Activated CD4-positive, alpha-beta memory T cell treated with anti-CD3 and anti-CD28 coated beads, Interleukin-2, amount 10 ng/mL, durations not matched to agents 7 days and 5 days (primary cell): ENCODE measurements at places on chromosomes 12 and 14.

DNA sequence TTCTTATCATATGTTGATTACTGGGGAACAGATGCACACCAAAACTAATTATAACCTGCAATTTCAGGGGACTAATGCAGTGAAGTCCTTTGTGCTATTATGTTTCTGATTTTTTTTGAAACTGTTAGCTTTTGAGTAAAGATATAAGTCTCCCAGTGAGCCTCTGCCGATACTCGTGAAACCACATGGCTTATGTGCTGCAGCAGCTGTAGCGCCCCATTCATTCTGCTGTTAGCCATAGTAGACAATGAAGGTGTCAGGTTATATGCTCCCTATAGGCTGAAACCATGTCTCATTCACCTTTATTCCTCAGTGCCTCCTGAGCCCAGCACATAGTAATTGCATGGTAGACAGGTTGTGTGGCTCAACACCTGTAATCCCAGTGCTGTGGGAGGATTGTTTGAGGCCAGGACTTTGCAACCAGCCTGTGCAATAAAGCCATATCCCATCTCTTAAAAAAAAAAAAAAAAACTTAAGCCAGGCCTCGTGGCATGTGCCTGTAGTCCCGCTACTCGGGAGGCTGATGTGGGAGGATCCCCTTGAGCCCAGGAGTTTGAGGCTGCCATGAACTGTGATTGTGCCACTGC is 25.0 kb downstream of the GOLGA5 start:
- no peak overlapping the region for H3K4me3 ChIP-seq
- peaks cover 58% of the 10 kb centered on the region for H3K36me3 ChIP-seq
- H3K4me1 ChIP-seq: no peaks in the 10 kb centered on the region

DNA sequence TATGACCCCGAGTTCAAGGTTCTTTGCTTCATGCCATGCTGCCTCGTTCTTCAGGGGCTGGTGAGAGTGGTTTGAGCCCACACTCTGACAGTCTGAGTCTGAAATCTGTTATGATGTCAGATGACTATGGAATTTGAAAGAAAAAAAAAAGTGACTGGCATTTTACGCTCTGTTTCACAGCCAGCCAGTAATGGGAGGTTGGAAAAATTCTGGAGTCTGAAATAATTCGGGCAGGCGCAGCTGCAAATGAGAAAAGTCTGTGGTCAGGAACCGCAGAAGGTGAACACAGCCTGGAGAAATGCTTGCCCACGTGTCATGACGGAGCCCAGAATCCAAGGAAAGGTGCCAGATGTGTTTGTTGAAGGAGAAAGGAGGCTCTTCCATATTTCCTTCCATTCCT is 269.8 kb upstream of the PWP1 start:
- H3K27me3 ChIP-seq: no peaks in the 10 kb centered on the region
- H3K4me1 ChIP-seq: no peaks in the 10 kb centered on the region
- H3K36me3 ChIP-seq: no peaks in the 10 kb centered on the region
- no peak for DNase-seq

- peaks cover 6% of the 10 kb centered on the region for H3K4me1 ChIP-seq
- H3K36me3 ChIP-seq: peaks cover 18% of the 10 kb centered on the region
- no peak overlapping the region for H3K4me3 ChIP-seq
Observed at GRCh38 chr14:77682158-77682553, 25.7 kb downstream of the ALKBH1 start.

GRCh38 chr12:46675736-46676135 is 150.1 kb downstream of the SLC38A4 start:
- H3K27ac ChIP-seq: no peak overlapping the region
- H3K4me1 ChIP-seq: peaks cover 6% of the 10 kb centered on the region
- no peak overlapping the region for H3K4me3 ChIP-seq
- H3K27me3 ChIP-seq: peaks cover 2% of the 10 kb centered on the region
- DNase-seq: no peak
- no peaks in the 10 kb centered on the region for H3K36me3 ChIP-seq

DNA sequence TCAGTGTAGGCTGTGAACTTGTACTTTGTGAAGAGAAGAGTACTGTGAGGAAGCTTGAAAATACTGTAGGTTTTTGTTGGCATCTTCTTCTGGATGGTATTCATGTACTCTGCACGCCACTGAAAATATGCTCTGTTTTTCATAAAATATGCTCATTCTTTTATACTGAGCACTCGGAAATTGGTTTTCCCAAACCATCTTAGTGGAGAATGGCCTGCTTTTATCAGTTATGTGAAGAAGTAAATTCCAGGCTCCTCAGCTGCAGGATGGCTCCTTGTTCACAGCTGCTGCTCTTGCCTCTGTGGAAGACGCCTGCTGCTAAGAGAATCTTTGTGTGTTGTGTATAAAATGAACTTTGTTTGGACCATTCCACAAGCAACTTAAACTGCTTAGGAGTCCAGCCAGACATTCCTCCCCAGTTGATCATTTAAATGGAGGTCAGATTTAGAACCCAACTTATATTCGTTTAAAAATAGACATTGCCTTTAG is 443.5 kb upstream of the RGS6 start:
- H3K4me1 ChIP-seq: peaks cover 11% of the 10 kb centered on the region
- DNase-seq: no peak
- H3K4me3 ChIP-seq: no peak overlapping the region
- peaks cover 25% of the 10 kb centered on the region for H3K36me3 ChIP-seq
- H3K27ac ChIP-seq: no peak overlapping the region

DNA sequence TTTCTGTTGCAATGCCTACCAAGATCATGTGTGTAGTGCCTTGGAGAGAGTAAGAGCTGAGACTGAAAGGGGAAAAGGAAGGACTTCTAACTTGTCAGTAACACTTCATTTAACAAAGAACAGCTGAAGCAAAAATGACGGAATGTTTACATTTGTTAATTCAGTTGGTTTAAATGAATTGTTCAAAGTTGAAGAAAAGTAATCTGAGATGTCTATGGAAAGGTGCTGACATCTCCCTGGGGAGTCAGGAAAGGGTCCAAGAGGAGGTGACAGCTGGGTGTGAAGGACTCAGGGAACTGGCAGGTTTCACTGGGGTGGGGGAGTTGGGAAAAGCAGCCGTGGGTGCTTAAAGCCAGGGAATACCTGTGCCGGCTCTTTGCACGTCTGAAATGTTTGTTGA is 7.9 kb downstream of the TMEM63C start:
- peaks cover 3% of the 10 kb centered on the region for H3K4me1 ChIP-seq
- H3K36me3 ChIP-seq: no peaks in the 10 kb centered on the region
- no peak for DNase-seq
- H3K27me3 ChIP-seq: peaks cover 13% of the 10 kb centered on the region
- H3K4me3 ChIP-seq: no peak overlapping the region

- H3K4me1 ChIP-seq: peaks cover 14% of the 10 kb centered on the region
- H3K4me3 ChIP-seq: no peak overlapping the region
- H3K27ac ChIP-seq: no peak overlapping the region
- DNase-seq: no peak
- H3K27me3 ChIP-seq: no peaks in the 10 kb centered on the region
Observed at GRCh38 chr12:69484428-69484827, 14.2 kb downstream of the FRS2 start.

- H3K4me1 ChIP-seq: peaks cover 64% of the 10 kb centered on the region
- DNase-seq: no peak
- peak overlapping the region; percentile 48 for H3K27ac ChIP-seq
- no peak overlapping the region for H3K4me3 ChIP-seq
- H3K27me3 ChIP-seq: no peaks in the 10 kb centered on the region
Observed at GRCh38 chr14:65095633-65096205, 6.6 kb downstream of the MAX start.

DNA sequence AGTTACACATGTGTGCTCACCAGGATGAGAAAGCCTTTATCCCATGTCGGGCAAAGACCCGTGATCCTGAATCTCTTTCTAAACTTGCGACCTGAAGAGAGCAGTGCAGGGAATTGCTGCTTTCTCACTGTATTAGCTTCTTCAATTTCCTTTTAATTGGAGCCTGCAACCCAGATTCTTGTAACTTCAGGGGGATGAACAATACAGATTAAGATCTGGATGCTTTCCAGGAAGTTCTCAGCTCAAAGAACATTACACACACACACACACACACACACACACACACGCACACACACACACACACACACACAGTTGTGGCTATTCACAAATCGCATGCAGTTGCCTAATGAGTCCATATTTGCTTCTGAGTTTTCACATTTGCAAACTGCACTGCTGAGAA is 268.3 kb downstream of the NPAS3 start:
- no peaks in the 10 kb centered on the region for H3K36me3 ChIP-seq
- H3K27me3 ChIP-seq: no peaks in the 10 kb centered on the region
- DNase-seq: no peak

GRCh38 chr14:48963231-48963790 is 622.9 kb downstream of the RPS29 start:
- no peaks in the 10 kb centered on the region for H3K36me3 ChIP-seq
- no peaks in the 10 kb centered on the region for H3K27me3 ChIP-seq
- H3K4me3 ChIP-seq: no peak overlapping the region
- H3K4me1 ChIP-seq: no peaks in the 10 kb centered on the region
- DNase-seq: no peak

- DNase-seq: no peak
- no peak overlapping the region for H3K27ac ChIP-seq
- no peaks in the 10 kb centered on the region for H3K4me1 ChIP-seq
- H3K4me3 ChIP-seq: no peak overlapping the region
Observed at GRCh38 chr12:1828856-1829255, 8.5 kb downstream of the LRTM2 start.

GRCh38 chr14:47872588-47872987 is 197.2 kb upstream of the MDGA2 start:
- DNase-seq: no peak
- no peaks in the 10 kb centered on the region for H3K27me3 ChIP-seq
- no peak overlapping the region for H3K27ac ChIP-seq
- H3K36me3 ChIP-seq: no peaks in the 10 kb centered on the region
- no peak overlapping the region for H3K4me3 ChIP-seq
- no peaks in the 10 kb centered on the region for H3K4me1 ChIP-seq

GRCh38 chr14:97298736-97299135 is 501.6 kb downstream of the VRK1 start:
- no peaks in the 10 kb centered on the region for H3K36me3 ChIP-seq
- H3K27ac ChIP-seq: no peak overlapping the region
- peaks cover 19% of the 10 kb centered on the region for H3K4me1 ChIP-seq

DNA sequence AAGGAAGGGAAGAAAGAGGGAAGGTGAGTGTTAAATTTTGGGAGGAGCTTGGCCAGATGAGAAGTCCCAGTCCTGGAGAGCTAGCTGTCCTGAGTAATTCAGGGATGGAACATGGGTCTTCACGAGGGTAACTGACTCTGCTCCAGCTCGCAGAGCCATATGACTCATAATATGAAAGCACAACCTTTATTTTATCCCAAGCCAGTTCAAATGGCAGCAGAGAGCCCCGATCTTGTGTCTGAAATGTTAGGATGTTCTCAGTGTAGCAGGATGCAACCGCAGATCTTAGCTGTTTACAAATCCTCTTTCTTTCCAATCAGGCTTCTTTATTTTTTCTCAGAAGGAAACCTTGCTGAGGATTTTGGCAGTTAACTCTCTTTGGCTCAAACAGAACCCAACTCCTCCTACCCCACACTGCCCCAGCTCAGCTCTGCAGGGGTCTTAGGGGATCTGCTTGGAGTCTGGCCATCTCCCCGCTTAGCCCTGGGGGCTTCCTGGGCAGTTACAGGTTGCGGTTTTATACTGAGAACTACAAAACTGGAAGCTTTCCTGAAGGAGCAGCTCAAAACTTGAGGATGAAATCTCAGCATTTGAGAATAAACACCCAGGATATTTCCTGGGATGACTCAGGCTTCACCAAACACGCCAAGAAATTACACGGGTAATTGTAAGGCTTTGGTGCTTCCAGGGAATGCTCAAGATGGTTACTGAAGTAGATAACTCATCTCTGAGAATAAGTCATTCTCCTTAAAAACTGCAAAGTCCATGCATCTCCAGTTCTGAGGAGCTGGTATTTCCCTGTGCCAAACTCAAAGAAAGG is 92.5 kb downstream of the VCPKMT start:
- peaks cover 30% of the 10 kb centered on the region for H3K4me1 ChIP-seq
- no peak for DNase-seq
- no peak overlapping the region for H3K27ac ChIP-seq
- H3K27me3 ChIP-seq: no peaks in the 10 kb centered on the region
- no peak overlapping the region for H3K4me3 ChIP-seq

DNA sequence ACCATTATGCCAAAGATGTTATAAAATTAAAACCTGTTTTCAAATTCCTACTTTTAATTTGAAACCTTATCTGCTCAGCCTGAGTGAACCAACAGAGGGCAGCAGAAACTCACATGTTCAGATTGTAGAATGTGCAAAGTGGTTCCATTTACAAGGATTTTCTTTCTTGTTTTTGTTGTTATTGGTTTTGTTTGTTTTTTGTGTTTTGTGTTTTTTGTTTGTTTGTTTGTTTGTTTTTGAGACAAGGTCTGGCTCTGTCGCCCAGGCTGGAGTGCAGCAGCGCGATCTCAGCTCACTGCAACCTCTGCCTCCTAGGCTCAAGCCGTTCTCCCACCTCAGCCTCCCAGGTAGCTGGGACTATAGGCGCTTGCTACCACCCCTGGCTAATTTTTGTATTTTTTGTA is 22.8 kb upstream of the GARIN2 start:
- no peak overlapping the region for H3K27ac ChIP-seq
- peak; percentile 28 for DNase-seq
- H3K4me1 ChIP-seq: peaks cover 9% of the 10 kb centered on the region

DNA sequence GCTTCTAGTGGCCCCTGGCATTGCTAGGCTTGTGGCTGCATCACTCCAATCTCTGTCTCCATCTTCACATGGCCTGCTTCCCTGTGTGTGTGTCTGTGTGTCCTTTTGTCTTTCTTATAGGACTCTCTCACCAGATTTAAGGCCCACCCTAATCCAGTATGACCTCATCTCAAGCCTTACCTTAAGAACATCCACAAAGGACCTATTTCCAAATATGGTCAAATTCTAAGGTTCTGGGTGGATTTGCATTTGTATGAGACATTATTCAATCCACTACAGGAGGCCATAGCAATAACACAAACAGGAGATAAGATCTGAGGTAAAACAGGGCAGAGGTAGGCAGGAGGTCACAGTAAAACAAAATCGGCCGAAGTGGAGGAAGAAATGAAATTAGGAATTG is 375.9 kb downstream of the BTG1 start:
- no peaks in the 10 kb centered on the region for H3K36me3 ChIP-seq
- no peak for DNase-seq
- no peak overlapping the region for H3K27ac ChIP-seq

GRCh38 chr14:23816371-23816770 is 137.2 kb upstream of the DHRS4 start:
- H3K27ac ChIP-seq: no peak overlapping the region
- no peak for DNase-seq
- no peaks in the 10 kb centered on the region for H3K36me3 ChIP-seq
- H3K27me3 ChIP-seq: no peaks in the 10 kb centered on the region
